Adrenal gland (tissue), 19 donors: ENCODE measurements at places on chromosomes 5 and 9. TPM values are rescaled to one million over a fixed set of nuclear protein-coding genes. Genes with fewer than 3 reads are reported as not detected.

DNA sequence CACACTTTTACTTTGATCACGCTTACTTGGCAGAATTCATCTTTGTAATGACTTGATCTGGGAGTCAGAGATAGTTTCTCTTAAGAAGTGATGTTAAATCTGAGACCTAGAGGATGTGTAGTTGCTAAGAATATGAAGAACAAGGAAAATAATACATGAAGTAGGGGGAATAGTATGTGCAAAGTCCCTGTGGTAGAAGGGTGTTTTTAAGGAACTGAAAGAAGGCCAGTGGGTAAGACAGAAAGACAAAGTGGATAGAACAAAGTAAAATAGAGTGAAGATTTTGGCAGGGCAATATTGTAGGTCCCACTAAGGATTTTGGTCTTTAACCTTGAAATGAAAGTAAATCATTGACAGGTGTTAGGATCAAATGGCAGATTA is 17.8 kb upstream of the MSANTD3 start:
- DNase-seq, result no peak

DNA sequence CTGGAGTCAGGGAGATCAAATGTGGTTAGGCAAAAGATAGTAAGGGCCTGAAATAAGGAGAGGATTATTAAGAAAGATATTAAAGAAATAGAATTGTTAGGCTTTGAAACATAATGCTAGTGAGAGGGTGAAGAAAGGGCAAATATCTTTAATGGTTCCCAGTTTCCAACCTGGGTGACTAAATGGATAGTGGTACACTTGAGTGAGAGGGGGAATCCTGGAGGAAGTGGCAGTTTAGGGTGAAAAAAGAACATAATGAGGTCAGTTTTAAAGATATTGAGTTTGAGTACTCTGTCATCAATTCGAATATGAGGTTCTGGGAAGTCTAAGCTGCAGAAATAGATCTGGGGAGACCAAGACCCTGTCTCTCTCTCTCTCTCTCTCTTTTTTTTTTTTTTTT is 18.9 kb downstream of the DNAI1 start:
- DNase-seq, result no peak

DNA sequence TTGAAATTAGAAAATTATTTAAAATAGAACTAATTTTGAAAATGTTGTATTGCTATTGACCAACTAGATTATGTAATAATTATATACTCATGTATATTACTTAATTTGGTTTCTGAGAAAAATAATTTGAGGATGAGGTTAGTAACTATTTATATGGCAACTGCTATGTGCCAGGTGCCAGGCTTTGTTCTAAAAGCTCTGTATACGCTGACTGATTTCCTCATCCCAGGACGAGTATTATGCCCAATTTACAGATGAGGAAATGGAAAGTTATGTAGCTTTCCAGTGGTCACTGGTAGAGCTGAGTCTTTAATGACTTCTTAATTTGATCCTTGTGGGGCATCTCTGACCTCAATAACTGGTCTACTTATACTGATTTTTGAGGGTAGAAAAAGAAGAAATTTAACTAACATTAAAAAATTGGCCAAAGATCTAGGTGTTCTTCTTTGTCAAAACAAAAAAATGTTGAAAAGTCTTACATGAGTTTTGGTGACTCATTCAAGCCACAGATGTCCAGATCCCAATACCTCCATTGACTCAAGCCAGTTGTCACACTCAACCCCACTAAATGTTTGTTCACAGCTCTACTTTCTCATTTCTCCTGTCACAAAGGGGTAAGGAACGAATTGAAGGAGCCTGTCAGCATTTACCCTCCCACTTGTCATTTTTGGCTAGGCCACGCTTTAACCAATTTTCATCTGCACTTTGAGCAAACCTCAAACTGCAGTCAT is 228.1 kb upstream of the MEF2C start:
- DNase-seq, result no peak

DNA sequence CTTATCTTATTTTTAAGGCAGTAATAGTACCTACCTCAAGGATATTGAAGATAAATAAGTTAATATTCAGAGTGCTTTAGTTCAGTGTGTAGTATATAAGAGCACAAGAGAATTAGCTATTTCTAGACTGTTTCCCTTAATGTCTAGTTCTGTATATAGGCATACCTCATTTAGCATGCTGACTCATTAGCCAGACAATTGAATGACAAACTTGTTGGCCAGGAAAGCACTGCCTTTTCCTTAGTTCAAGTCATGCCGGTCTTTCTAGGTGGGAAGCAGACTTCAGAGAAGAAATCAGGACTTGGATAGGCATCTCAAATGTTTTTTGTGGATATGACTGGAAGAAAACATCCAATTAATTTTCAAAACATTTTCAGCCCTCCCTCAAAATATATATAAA is 3.2 kb upstream of the FBXO4 start:
- no peak for DNase-seq

- DNase-seq, result no peak
These were observed 1.7 kb downstream of the PTAR1 start for GRCh38 chr9:69757996-69758675.

DNA sequence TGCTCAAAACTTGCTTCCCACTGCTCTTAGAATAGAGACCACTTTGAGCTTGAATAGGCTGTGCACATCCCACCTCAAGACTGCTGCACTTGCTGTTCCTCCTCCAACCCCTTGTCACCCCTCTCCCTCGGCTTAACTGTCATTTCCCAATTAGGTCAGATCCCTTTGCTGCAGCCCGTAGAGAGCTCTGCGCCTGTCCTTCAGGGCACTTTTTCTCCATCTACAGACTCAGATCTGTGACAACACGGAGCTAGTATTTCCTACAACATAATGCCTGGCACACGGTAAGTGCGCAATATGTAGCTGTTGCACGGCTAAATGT is 485 bp upstream of the HABP4 start:
- no peak for DNase-seq

DNA sequence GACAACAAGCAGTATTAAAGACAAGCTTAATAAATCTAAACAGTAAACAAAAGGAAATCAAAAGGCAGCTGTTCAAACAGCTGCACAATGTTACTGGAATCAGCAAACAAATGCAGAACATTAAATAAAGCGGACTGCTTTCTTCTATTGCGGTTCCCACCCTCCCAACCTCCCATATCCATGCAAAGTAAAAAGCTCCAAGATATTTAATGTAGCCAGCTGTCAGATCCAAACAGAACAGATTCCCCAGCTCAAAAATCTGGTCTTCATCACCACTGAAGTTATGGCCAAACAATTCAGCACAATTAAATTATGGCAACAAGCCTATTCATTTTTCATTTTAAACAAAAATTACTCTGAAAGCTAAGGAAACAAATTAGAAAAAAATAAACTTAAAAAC is 75.9 kb downstream of the SLC38A9 start:
- no peak for DNase-seq

DNA sequence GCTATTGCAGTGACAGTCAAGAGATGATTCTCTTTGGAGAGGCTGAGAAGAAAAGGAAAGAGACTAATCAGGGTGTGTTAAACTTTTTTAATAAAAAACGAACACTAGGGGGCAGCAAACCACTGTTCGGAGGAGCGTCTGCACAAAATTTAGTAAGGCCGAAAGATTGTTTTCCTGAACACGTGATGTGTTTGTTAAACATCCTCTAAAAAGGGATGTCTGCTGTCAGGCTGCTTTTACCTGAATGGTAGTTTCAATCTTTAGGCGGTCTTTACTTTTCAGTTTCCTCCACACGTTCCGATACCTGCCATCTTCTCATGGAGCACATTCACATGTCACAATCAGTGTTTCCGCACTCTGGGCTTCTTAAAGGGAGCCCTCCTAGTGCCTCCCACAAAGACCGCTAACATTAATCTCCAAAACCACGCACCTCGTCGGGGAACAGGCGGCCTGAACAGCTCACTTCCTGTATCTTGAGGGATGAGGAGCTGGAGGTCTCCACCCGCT is 125.2 kb downstream of the GPBP1 start:
- DNase-seq, result peak; percentile 36

GRCh38 chr5:44869928-44870327 is 61.2 kb downstream of the MRPS30 start:
- DNase-seq, result no peak

DNA sequence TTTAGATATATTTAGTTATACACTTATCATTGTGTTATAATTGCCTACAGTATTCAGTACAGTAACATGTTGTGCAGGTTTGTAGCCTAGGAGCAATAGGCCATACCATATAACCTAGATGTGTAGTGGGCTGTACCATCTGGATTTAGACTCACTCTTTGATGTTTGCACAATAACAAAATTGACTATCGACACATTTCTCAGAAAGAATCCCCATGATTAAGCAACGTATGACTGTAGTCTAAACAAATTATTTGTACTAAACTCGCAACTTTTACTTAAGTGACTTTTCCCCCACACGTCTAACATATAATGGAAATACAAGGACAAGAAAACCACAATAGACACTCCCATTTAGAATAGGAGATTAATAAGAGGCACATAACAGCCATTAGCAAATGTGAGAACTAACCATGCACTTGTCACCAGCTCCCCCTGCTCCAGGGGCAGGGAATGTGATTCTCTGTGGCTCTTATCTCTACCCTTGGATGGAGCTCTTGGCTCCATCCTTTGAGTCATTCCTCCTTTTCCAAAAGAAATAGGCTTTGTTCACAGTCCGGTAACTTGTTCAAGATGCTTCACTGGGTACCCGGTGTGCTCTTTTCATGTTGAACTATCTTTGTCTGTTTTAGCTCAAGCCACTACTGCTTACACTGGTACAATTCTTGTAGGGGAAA is 8.7 kb upstream of the B4GALT1 start:
- DNase-seq, result no peak

DNA sequence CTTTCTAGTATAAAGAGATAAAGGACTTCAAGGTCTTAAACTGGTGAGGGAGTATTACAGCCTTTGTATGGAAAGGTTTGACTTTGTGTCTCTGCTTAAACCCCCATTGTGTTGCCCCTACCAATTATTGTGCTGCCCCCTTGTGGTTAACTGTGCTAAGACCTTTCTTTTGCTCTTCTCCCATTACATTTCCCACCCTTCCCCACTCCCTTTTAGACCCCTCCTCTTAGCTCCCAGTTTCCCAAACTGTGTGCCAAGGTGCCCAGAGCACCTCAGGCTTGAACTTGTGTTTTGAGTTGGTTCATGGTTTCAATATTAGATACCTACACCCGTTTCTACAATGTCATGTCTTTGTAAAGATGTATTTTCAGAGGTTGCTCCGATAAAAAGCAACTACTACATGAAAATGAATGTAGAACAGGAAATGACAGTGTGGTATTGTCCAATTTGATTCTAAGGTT is 2.9 kb downstream of the JAK2 start:
- DNase-seq, result peak; percentile 38

- peak; percentile 84 for DNase-seq
These were observed 108.2 kb downstream of the UBE2R2 start for GRCh38 chr9:33924978-33925797.

GRCh38 chr5:9329125-9329524 is 216.8 kb downstream of the SEMA5A start:
- no peak for DNase-seq

GRCh38 chr5:177964471-177964870 is 31.6 kb downstream of the PROP1 start:
- no peak for DNase-seq

GRCh38 chr5:98349251-98349989 is 424.0 kb upstream of the RGMB start:
- DNase-seq, result no peak

GRCh38 chr5:77499441-77499840 is 7.3 kb upstream of the WDR41 start:
- no peak for DNase-seq

GRCh38 chr9:132238026-132238972 is 76.4 kb downstream of the NTNG2 start:
- DNase-seq, result no peak

DNA sequence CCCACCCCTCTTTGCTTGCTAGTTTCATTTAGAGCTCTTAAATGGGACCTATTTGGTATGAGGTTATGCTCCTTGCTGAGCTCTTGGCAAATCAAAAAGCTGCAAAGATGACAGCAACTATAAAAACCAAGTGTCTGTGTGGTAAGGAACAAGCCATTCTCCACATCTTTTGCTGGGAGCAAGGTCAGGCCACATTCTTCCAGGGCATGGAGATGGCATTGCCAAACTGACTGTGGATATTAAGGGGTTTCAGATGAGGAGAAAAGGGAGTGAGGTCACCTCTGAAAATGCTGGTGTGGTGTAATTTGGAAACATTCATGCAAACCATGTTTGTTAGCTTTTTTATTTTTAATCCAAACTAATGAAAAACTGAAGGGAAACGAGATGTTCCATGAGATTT is 218.8 kb upstream of the IL12B start:
- no peak for DNase-seq

- no peak for DNase-seq
These were observed 231.3 kb downstream of the NPR3 start for GRCh38 chr5:32942225-32942989.

DNA sequence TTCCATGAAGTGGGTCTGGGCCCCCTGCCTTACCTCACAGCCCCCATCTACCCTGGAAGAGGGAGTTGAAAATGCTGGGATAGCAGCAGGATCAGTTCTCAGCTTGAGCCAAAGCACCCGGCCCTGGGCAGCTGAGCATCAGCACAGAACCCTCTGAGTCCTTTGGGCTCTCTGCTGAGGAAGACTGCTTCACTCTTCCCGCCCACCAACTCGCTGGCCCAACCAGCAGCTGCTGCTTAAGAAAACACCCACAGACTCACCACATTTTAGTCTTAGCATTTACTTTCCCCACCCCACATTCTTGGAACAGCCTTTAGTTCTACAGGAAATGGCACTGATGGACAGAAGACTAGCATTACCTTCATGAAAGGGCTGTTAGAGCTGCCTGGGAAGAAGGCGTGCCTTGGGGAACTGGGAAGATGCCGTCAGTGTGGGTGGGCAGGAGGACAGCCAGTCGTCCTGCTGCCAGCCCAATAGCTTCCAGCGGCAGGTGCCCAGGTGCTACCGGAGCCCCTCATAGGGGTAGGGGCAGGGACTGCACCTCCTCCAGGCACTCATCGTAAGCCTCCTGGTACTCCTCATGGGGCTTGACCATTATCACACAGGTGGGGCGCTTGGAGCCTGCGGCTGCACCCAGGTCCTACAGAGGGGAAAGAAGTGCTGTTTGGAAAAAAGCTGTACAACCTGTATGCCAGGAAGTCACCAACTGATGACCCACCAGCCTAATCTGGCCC is 4.3 kb downstream of the NHP2 start:
- DNase-seq, result no peak

- no peak for DNase-seq
These were observed 37.2 kb downstream of the FAM240B start for GRCh38 chr9:38682713-38683112.

Gene KCNIP1
- 2.4 TPM for total RNA-seq

Gene CDKN2B
- 2.7 TPM for total RNA-seq

Gene ARHGEF28
- total RNA-seq, result 38.5 TPM

Gene TXNDC8
- not detected for total RNA-seq

Gene FBP2
- 0.23 TPM for total RNA-seq

Gene PROB1
- 15.1 TPM for total RNA-seq

Gene PCDHGA11
- total RNA-seq, result 3.4 TPM

Gene ZBTB34
- 3.1 TPM for total RNA-seq

Gene LCP2
- 27.3 TPM for total RNA-seq
